ENCODE measurements at places on chromosomes 3 and 15.
A peak's percentile ranks its signal among the peaks of the same experiment; 100 is the strongest.

DNA sequence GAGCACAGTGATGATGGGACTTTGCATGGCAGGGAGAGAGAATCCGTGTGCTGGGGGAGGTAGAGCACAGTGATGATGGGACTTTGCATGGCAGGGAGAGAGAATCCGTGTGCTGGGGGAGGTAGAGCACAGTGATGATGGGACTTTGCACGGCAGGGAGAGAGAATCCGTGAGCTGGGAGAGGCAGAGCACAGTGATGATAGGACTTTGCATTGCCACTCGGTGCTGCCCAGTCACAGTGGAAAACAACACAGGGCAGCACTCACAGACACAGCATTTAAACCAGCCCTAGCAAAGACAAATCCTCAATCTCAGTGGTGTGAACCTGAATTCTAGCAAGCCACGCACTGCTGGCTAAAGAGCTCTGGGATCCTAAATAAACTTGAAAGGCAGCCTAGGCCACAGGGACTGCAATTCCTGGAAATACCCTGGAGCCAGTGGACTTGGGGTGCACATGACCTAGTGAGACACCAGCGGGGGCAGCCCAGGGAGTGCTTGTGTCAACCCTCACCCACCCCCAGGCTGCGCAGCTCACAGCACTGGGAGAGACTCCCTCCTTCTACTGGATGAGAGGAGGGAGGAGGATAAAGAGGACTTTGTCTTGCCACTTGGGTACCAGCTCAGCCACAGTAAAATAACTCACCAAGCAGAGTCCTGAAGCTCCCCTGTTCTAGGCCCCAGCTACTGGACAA is 23.4 kb upstream of the TNK2 start:
- DNase-seq: no peak

GRCh38 chr3:160012108-160012507 is 23.5 kb downstream of the IL12A start:
- DNase-seq: no peak

- no peak for DNase-seq
These were observed 46.2 kb upstream of the PRTG start for GRCh38 chr15:55789066-55789660.

- no peak for DNase-seq
These were observed 298.3 kb upstream of the TBL1XR1 start for GRCh38 chr3:177495566-177495965.

DNA sequence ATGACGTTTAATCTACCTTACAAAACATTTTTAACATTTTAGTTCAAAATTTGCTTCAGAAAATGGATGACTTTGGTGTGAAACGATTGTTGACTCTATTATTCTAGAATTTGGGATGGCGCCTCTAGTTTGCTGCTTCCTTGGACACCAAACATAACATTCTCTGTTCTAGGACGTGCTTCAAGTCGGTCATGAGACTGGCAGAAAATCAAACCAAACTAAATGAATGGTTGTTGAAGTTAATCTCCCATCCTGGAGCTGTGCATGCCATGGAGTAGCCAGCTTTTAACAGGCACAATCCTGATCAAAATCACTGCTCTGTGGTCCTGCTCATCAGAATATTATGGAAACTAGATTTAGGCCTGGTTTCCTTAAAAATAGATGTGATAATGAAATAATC is 9.6 kb upstream of the LRRFIP2 start:
- no peak for DNase-seq

DNA sequence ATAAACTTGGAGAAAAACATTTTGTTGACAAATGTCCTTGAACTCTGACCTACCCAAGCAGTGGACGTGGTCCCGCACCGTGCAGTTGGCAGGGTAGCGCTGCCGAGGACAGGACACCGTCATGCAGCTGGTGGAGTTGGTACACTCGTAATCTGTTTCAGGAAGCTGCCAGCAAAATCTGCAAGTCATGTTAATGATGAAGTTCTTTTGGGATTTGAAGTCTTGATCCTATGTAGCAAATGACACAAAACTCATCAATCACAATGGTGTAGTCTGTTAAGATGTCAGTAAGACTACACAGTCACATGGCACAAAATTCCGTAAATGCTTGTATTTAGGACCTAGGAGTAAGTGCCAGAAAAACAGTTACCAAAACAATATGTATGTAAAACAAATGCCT is 5.5 kb downstream of the TM2D3 start:
- DNase-seq: no peak

DNA sequence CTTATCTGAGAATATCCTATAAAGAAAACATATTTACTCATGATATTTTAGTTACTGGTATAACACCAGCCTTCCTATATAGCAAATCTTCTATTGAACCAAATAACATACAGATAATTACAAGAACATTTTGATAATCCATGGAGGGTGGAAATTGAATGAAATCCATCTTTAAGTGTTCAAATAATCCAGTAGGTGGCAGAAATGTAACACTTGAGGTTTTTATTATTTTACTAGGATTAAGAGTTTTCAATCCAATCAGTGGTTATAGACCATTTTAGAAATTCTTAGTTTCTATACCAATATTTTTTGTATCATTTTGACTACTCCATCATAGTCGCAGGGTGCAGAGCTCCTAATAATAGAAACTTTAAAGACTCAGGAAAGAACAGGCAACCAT is 101.9 kb upstream of the KCNH8 start:
- DNase-seq: no peak

- DNase-seq: no peak
These were observed 9.7 kb upstream of the ACSBG1 start for GRCh38 chr15:78244101-78244500.

- peak; percentile 15 for DNase-seq
These were observed 22.2 kb upstream of the EID1 start for GRCh38 chr15:48855501-48856440.

DNA sequence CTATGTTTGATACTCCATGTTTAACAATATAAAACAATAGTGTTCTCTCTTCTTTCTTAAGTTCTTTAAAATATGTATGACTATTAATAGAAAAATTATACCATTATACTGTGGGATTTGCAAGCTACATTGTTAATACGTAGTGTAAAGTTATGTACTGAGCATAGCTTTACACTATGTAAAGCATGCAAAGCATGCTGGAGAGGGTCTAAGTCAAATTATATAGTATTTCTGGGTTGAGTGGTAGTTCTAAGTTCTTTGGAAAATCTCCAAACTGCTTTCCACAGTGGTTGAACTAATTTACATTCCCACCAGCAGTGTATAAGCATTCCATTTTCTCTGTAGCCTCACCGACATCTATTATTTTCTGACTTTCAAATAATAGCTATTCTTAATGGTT is 253.0 kb downstream of the RAP2B start:
- no peak for DNase-seq

GRCh38 chr15:36877294-36877693 is 223.1 kb downstream of the MEIS2 start:
- no peak for DNase-seq

- DNase-seq: no peak
These were observed 65.9 kb upstream of the MYO5C start for GRCh38 chr15:52361494-52361893.

- no peak for DNase-seq
These were observed 368.2 kb downstream of the OCA2 start for GRCh38 chr15:27730868-27731267.

DNA sequence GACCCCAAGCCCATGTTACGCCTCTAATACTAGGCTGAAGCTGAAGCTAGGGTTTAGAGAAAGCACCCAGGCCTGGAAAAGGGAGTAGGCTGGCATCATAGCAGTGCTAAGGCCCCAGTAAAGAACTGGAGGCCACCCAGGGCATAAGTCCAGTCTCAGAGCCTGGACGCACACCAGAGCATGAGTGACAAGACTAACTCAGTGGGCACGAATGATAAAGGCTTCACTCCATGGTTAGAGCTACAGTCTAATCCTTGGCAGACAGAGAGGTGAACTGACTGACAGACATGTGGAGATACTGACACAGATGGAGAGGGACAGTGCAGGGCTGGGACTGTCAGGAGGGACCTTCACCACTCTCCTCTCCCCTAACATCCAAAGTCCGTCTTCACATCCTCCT is 139.8 kb downstream of the KCNMB2 start:
- DNase-seq: no peak

DNA sequence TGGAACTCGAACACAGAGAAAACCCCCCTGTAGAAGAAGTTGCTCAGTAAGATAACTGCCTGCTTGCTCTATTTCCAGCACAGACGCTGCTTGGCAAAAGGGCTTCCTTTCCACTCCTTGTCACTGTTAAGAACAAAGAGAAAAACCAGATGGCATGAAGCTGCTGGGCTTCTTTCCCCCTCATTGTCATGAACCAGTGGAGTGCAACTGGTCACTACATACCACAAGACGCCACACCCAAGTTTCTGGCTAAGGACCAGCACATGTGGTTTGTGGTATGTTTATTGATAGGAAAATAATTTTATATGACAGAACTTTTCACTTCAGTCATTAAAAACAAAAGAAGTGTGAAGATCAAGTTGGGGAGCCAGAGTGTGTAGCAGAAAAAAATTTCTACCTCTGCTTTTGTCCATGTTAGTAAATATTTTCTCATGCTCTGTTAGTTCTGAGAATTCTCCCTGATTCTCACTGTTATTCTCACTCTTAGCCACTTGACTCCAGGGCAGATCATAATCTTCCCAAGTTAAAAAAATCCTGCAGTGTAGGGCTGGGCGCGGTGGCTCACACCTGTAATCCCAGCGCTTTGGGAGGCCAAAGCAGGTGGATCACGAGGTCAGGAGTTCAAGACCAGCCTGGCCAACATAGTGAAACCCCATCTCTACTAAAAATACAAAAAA is 37.9 kb downstream of the CLK3 start:
- no peak for DNase-seq

- no peak for DNase-seq
These were observed 6.7 kb downstream of the CAPN3 start for GRCh38 chr15:42365921-42366550.

- DNase-seq: no peak
These were observed 281.8 kb downstream of the FAM43A start for GRCh38 chr3:194967151-194968117.

DNA sequence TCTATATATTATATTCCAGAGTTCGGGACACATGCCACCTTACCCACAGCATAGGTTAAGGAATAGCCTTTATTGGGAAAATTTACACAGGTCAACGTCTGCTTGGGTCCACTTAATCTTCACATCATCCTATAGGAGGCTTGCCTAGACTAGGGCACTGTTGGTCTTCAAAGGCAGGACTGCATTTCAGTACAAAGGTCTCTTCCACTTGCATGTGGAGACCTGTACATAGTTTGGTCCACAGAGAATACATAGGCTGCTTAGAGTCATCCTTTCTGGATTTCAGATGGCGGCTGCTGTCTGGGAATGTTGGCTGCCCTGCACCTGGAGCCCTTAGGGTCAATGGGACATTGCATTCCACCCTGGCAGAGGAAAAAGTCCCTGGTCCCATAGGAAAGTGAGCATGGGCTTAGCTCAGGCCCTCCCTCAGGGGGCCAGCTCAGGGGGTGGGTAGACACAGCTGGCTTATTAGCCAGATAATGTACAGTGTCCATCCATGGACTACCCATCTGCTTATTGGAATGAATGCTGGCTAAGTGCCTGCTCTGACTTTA is 75.3 kb upstream of the TGFBR2 start:
- DNase-seq: no peak

GRCh38 chr3:64327100-64327804 is 102.0 kb upstream of the PRICKLE2 start:
- DNase-seq: no peak

DNA sequence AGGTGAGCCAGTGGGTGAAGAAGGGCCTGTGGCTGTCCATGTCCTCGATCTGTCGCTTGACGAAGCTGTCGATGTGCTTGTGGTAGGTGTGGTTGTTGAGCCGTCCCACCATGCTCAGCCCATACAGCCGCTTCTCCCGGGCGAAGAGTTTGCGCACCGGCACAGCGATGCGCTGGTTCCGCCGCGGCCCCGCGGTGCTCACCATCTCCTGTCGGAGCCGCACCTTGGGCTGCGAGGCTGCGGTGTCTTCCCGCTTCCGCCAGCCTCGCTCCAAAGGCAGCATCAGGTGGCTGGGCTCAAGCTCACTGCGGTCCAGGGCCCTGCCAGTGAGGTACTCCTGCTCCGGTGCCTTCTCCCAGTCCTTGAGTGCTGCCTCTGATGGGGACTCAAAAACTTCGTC is 34.0 kb upstream of the GRIP2 start:
- DNase-seq: no peak

- peak; percentile 68 for DNase-seq
These were observed 8.4 kb downstream of the MFGE8 start for GRCh38 chr15:88904624-88905327.

DNA sequence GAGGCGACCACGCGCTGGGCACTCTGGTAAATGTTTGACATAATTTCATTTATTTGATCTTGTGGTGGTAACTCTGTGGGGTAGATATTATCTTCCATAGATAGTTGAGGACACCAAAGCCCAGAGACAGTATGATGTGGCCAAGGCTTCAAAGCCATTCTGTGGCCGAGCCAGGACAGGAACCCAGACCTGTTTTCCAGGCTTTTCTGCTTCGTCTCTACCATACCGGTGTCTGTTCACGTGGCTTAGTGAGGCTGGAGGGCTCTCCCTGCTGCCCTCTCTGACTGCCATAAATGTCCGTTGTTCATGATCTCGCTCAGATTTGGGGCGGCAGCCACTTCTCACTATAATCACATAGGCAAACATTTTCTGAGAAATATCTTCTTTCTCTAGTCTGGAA is 134.7 kb downstream of the PEX5L start:
- DNase-seq: no peak

All from NCI-H2081 (cell line).